ENCODE measurements at places on chromosomes 11 and 22.

DNA sequence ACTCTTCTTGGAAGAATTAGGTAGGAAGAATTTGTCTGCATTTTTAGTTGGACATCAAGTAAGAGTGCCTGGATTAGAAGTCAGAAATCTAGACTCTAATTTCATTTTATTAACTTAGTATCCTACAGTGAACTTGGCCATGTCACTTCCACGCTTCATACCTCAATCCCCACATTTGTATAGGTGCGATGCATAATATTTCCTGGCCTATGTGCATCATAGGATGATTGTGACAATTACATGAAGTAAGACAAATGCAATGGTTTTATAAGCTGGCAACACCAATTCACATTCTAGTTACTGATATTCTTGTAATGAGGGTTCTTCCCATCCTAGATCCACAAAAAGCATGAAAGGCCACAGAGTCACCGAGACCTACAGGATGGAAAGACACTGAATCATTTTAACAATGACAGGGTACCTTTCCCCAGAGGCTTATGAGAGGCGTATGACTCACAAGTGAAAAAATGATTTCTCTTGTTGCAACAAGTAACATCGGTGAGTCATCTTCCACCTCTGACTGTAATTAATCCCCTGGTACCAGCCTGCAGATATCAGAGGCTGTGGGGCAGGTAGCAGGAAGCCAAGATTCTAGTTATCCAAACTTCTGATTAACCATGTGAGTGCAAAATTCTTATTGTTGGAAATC is 56.0 kb upstream of the OR5AK2 start:
- no peak for DNase-seq

DNA sequence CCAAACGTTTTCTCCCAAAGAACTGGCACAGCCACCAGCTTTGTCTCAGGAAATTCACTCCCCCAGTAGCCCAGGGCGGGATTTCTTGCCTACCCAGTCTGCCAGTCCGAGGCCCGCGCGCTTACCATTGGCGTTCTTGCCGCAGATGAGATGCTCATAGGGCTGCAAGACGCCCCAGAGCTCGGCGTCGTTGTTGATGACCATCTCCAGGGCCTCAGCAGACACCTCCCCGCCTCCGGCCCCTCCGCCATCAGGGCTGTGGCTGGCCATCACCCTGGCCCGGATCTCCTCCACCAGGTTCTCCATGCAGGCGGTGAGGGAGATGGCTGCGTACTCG is 1.3 kb downstream of the ABTB2 start:
- no peak for DNase-seq

- peak; percentile 26 for DNase-seq
These were observed 2.8 kb downstream of the NHERF4 start for GRCh38 chr11:119188067-119188466.

GRCh38 chr22:19533857-19534256 is 9.6 kb upstream of the CLDN5 start:
- no peak for DNase-seq

GRCh38 chr11:57287884-57288283 is 36.9 kb downstream of the TNKS1BP1 start:
- DNase-seq, result no peak

GRCh38 chr11:46386674-46387073 is 4.9 kb downstream of the CHRM4 start:
- no peak for DNase-seq

- no peak for DNase-seq
These were observed 4.6 kb downstream of the SYT12 start for GRCh38 chr11:67027483-67027930.
